IMR-90 (cell line): ENCODE measurements at places on chromosomes 12 and 14. TPM values are rescaled to one million over a fixed set of nuclear protein-coding genes. Genes with fewer than 3 reads are reported as not detected.

- DNase-seq = no peak
Measured at GRCh38 chr14:104223101-104224041, 85.0 kb downstream of the KIF26A start.

CD4 gene
- total RNA-seq = 4.2 and 5.7 TPM in 2 replicates

GRCh38 chr12:81209012-81209411, 131.1 kb downstream of the ACSS3 start:
- DNase-seq = peak; percentile 8

DNA sequence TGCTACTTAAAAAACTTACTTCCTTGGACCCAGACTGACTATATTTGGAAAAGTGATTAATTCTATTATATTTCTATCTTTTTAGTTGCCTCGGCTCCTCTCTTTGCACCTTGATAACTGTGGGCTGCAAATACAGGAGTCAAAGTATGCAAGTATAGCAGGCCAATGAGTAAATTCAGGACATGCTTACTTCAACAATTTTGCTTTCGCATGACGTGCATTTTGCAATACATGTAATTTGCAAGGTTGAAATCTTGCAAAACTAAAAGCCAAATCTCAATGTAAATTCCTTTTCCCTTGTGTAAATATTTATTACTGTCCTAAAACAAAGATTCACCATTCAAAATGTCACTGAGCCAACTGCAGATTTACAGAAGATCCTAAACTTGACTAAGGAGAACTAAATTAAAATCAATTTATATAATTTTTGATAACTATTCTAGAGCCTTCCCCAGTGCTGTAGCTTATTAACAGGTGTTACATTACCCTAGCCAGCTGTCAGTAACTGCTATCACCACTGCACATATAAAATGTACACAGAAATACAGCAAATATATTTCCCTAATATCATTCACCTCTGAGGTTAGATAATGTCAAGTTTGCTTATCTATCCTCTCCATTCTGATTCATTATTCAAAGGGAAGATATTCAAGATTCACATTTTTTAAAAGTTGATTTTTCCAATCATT, 1069.5 kb downstream of the TRHDE start:
- no peak for DNase-seq

- DNase-seq = no peak
Measured at GRCh38 chr12:23666866-23667265, 282.6 kb downstream of the SOX5 start.

- no peak for DNase-seq
Measured at GRCh38 chr12:29545102-29545467, 47.6 kb upstream of the OVCH1 start.

GRCh38 chr14:50047274-50047676, 69.1 kb downstream of the VCPKMT start:
- no peak for DNase-seq

- DNase-seq = no peak
Measured at GRCh38 chr14:35333797-35334743, 41.9 kb downstream of the PSMA6 start.

DNA sequence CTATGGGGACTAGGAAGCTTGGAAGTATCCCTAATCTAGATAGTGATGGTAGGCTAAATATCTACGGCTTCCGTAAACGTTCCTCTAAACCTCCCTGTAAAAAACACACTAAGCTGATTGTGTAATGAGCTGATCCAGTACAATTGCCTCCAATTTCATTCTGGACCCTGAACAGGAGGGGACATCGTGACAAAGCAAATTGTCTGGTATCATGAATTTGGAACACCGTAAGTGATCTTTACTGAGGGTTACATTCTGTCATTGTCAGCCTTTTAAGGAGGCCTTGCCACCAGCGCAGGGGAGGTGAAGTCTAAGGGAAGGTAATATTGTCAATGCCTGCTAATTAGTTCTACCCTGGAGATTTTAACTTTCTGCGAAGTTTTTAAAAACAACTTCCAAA, 487 bp upstream of the MGST1 start:
- DNase-seq = no peak

GRCh38 chr12:16492240-16492639, 113.7 kb downstream of the LMO3 start:
- no peak for DNase-seq

TSPAN8 gene
- not detected in 2 replicates for total RNA-seq

DNA sequence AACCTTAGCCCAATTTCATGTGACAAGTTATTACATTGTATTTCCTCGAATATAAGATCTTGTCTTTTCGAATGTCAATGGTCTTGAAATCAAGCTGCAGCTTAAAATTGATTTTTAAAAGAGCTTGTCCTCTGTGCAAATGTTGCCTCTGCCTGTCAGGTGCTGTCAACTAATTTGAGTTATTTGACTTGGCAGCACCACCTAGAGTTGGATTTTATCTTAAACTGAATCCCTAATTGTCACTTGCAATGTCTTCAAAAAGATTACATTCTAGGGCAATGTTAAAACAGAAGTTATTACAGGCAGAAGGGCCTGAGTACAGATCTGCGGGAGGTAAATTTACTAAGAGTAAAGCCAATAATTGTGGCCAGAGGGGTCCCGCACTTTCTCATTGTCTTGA, 26.2 kb upstream of the TUNAR start:
- DNase-seq = no peak

NPAS3 gene
- total RNA-seq = not detected in 2 replicates

TAS2R14 gene
- total RNA-seq = 2.0 and 3.9 TPM in 2 replicates

DBX2 gene
- not detected in 2 replicates for total RNA-seq

- no peak for DNase-seq
Measured at GRCh38 chr12:123319273-123319672, 45.4 kb downstream of the SBNO1 start.

ZNF891 gene
- total RNA-seq = 0.36 and 0.56 TPM in 2 replicates

DNA sequence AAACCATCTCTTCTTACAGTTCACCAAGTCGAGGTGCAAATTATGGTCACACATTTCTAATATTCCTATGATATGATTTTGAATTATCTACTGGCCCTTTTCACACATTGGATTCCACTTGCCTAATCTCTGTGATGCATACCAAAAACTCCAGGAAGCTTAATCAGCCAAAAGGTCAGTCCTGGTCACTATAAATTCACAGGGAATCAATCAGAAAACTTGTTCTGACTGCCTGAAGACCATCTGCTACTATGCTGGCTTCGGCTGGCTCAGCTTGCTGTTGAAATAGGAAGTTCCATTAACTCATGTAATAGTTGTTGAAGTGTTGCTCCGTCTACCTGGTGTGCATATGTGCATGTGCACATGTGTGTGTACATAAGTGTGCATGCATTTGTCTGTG, 142.8 kb upstream of the FLRT2 start:
- DNase-seq = no peak

CLEC2A gene
- not detected in 2 replicates for total RNA-seq

DNA sequence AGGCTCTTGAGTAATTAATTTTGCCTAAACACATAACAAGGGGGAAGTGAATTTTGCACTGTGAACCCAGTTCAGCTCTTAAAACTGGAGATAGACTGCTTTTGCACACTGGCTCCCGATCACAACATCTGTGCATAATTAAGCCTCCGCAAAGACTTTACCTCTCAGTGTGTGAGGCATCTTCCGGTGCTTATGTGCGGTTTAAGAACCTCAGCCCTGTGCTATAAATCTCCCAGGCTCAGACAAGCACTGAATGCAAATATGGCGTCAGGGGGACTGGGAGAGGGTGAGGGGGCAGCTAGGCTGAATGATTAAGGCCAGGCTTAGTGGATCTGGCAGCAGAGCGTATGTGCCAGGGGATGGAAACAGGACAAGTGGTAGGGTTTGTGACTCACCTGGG, 103.3 kb downstream of the ADCK1 start:
- DNase-seq = no peak

GRCh38 chr12:46219877-46220655, 48.8 kb downstream of the SLC38A1 start:
- peak; percentile 86 for DNase-seq

DNA sequence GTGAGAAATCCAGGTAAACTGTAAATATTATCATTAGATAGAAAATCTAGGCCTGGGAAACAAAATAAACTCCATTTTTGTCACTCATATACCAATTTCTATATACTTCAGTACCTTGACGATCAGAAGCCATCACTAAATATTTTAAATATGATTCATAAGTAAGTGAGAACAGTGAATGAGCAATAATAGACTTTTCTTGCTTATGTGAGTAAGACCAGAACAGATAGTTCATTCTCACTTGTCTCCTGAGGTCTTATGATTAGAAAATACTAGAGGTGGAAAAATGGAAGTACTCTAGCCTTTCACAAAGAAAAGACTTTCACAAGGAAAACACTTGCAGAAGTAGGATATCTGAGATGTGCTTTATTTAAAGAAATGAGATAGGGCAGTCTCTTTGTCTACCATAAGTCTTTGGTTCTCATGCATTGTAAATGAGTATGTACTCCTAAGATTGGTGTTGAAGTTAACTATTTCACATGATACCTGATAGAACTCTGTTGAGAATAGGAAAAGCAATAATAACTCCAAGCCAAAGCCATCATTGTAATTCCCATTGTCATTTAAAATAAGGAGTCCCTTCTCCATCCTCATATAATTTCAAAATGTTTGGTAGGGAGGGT, 10.1 kb upstream of the SMCO3 start:
- DNase-seq = peak; percentile 22

DNA sequence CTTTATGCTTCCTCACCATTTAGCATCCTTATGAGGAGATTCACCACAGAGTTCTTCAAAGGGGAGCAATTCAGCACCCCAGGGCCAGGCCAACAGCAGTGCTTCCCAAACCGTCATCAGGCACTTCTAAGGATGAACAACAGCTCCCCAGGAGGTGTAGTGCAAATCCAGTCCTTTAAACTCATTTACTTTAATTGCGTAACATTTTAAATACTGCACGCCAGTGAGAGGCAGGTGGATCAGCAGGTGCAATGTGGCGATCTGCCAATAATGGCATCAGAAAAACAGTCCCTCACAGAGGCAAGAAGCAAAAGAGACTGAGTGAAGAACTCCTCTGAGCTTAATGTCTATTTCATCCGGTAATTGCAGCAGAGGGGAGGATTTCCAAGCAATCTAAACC, 770.9 kb upstream of the FOXG1 start:
- no peak for DNase-seq

DNA sequence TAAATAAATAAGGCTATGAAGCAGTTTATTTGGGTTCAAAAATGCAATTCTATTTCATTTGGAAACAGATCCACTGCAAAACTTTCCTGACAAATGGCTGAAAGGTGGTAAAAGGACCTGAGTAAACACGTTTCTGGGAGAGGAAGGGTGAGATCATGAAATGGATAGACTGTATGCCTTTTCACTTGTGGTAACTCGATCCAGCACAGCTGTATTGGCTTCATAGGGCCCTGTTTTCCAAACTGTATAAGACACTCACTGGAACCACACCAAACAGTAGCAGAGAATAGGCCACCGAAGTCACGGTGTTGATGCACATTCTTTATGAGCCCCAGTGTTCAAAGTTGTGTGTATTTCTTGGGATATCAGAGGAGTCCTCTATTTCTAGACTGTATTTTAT, 325.2 kb upstream of the DIO2 start:
- peak; percentile 60 for DNase-seq

FOXG1 gene
- total RNA-seq = not detected in 2 replicates

DNA sequence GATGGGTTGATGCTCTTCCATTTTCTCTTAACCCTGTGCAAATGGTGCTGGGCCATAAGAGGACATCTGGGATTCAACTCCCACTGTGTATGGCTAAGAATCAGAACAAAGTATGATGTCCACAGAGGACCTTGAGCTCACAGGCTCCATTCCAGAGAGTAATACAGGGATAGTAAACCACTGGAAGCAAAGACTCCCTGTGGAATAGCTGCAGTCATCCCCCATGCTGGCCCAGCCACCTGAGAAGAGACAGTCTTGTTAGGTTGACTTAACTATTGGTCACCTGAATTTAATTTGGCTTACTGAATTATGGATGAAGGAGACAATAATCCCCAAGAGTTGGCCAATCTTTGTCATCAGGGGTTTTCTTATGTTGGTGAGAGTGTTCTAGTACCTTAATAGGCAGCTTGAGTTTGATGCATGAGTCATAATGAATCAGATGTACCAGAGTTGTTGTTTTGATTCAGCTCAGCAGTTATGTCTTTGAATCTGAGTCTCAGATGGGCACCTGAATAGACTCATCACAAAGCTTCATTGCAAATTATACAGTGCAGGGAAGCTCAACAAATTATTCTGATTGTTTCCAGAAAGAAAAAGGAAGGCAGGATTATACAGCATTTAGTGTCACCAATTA, 122.7 kb downstream of the SSPN start:
- DNase-seq = peak; percentile 84

SLC6A15 gene
- total RNA-seq = 0.72 and 1.4 TPM in 2 replicates

GRCh38 chr12:29733060-29733459, 50.7 kb downstream of the TMTC1 start:
- DNase-seq = peak; percentile 43

DNA sequence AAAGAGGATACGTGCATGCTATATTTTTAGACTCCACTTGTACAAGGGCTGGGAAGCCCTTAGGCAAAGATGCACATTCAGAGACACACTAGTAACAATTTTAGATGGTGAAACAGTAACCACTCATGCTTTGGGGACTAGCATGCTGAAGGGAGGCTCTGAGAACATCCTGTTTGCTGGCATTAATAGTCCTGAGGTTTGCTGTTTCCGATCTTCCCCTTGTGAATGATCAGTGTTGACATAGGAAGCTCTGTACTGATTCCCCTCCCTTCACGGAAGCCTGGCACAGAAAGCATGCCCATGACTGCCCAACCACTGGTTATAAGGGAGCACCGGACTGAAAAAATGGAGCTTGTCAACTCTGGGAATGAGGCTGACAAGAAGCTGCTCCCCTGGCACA, 164.6 kb downstream of the GCH1 start:
- DNase-seq = no peak

TAS2R8 gene
- not detected in 2 replicates for total RNA-seq

DNA sequence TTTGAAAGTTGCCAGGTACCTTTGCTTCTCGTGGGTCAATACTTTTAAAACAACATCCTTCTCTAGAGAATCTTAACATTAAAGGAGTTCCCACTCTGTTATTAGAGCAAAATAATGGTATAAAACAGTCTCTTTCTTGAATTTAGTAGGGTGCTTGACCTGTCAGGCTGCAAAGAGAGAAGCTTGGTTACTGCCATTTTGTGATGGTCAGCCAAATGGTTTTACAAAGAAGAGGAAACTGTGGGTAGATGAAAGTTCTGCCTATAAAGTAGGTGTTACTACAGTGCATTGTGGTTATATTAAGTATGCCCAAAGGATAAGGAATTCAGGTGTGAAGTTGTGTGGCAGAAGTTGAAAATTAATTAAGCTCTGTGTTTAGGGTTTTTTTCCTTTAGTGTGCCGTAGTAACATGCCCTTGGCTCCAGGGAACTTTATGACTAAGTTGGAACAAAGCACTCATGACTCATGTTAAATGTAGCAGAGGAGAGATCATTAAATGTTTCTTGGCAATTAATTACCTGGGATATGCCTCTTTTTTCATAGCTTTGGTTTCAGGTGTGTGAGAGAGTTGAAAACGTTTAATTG, 354.0 kb upstream of the KITLG start:
- DNase-seq = peak; percentile 57

GRCh38 chr12:121740847-121741246, 28.3 kb downstream of the TMEM120B start:
- no peak for DNase-seq

DPF3 gene
- total RNA-seq = 32.8 and 48.9 TPM in 2 replicates

PRIMA1 gene
- total RNA-seq = not detected in 2 replicates

TEDC1 gene
- total RNA-seq = 4.2 and 5.7 TPM in 2 replicates

BCDIN3D gene
- total RNA-seq = 2.3 and 2.5 TPM in 2 replicates
